ENCODE measurements at places on chromosomes 5 and 9.

- peaks cover 10% of the 10 kb centered on the region for H3K27me3 ChIP-seq
- H3K36me3 ChIP-seq: peaks cover 27% of the 10 kb centered on the region
- peaks cover 16% of the 10 kb centered on the region for H3K4me1 ChIP-seq
- no peak overlapping the region for H3K4me3 ChIP-seq
- DNase-seq: no peak
Observed at GRCh38 chr5:138471052-138471361, 5.7 kb downstream of the EGR1 start.

DNA sequence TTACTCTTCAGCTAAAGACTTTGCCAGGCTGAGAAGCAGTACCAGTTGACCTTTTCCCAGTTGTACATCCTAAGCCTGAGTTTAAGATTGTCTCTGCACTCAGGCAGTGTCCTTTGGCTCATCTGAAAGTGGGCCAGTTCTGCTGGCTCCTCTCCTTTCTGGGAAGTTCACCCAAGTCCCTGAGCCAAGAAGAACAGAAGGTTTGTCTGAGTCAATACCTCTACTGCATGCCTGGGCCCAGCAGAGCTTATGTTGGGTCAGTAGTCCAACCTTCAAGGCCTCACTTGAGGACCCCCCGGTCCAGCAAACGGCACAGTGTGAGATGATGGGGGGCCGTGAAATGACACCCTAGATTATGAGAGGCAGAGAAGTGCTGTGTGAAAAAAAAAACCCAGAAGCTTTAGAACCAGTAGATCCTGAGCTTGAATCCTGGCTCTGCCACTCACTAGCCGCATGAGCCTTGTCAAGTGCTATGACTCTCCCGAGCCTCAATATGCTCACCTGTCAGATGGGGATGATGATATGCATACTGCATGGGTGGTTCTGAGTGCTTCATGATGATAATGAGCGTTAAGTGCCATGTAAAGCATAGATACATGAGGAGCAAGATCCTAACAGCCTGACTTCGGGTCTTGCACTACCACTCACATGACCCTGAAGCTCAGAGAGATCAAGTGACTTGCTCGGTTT, 156.0 kb downstream of the MACROH2A1 start:
- H3K36me3 ChIP-seq: no peaks in the 10 kb centered on the region
- no peaks in the 10 kb centered on the region for H3K4me1 ChIP-seq
- H3K4me3 ChIP-seq: no peak overlapping the region
- DNase-seq: no peak

DNA sequence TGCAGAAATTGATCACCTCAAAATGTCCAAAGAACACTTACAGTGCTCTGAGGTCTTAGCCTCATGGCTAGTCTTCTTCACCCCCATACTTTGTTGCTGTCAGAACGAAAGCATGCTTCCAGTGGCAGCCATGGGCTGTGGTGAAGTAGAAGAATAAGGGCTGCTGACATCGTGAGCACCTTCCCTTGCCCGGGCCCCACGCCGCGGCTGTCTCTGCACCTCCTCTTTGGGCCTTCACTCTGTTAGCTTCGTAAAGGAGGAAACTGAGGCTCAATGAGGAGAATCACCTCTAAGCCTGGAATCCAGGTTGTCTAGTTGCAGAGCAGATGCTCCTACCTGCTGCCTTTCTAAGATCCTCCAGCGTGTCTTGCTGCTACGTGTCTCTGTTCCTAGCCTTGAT, 139.5 kb upstream of the SLC28A3 start:
- no peaks in the 10 kb centered on the region for H3K27me3 ChIP-seq
- DNase-seq: no peak
- H3K4me1 ChIP-seq: no peaks in the 10 kb centered on the region
- no peak overlapping the region for H3K4me3 ChIP-seq

DNA sequence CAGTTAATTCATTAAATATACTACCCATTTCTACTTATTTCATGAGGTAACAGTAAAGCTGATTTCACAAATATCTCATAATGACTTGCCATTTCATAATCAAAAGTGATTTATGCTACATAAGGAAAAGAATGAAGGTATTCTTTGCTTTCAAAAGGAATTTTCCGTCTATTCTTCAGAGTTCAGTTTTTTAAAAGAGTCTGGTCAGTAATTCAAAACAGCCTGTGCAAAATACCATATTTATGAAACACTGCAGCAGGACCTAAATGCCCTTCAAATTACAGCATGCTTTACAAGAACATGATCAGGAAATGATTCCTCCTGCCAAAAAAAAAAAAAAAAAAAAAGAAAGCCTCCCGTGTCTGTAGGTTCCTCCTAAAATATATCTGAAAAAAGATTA, 154.7 kb downstream of the KIAA0825 start:
- H3K27ac ChIP-seq: no peak overlapping the region
- H3K4me1 ChIP-seq: no peaks in the 10 kb centered on the region
- no peak overlapping the region for H3K4me3 ChIP-seq
- H3K36me3 ChIP-seq: no peaks in the 10 kb centered on the region
- H3K27me3 ChIP-seq: no peaks in the 10 kb centered on the region

- no peak overlapping the region for H3K27ac ChIP-seq
- peaks cover 34% of the 10 kb centered on the region for H3K27me3 ChIP-seq
- no peak overlapping the region for H3K4me3 ChIP-seq
Observed at GRCh38 chr5:5584751-5585150, 162.3 kb downstream of the ICE1 start.

- H3K27me3 ChIP-seq: no peaks in the 10 kb centered on the region
- H3K36me3 ChIP-seq: no peaks in the 10 kb centered on the region
- no peak overlapping the region for H3K27ac ChIP-seq
- H3K4me3 ChIP-seq: no peak overlapping the region
- no peaks in the 10 kb centered on the region for H3K4me1 ChIP-seq
Observed at GRCh38 chr9:82783045-82783444, 279.9 kb downstream of the RASEF start.

DNA sequence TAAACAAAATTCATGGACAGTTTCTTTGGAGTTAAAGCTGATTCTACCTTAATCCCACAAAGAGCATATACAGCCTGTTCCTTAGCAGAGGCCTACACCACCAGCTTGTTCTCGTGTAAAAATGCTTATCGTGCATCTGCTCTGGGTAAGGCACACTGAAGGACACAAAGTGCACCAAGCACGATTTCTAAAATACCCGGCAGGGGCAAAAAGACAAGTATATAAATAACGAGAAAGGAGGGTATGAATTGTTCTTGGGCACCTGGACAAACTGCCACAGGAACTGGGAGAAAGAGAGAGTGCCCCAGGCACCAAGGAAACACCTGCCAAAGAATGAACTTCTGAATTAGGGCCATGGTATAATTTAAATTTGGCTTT, 25.3 kb downstream of the NSUN2 start:
- no peak overlapping the region for H3K27ac ChIP-seq
- no peak for DNase-seq
- H3K4me3 ChIP-seq: no peak overlapping the region
- H3K27me3 ChIP-seq: no peaks in the 10 kb centered on the region
- H3K36me3 ChIP-seq: peaks cover 97% of the 10 kb centered on the region

GRCh38 chr9:128149001-128149701, at the start of gene LCN2:
TSS of gene LCN2 (plus strand) at chr9:128149453. CDS start at chr9:128149526, 73 bp downstream.
- peaks cover 4% of the 10 kb centered on the region for H3K4me1 ChIP-seq
- DNase-seq: no peak
- no peaks in the 10 kb centered on the region for H3K27me3 ChIP-seq
- no peaks in the 10 kb centered on the region for H3K36me3 ChIP-seq
- peak within 1 kb of the TSS; percentile 54 for H3K27ac ChIP-seq

GRCh38 chr9:19486803-19487202, 78.0 kb downstream of the ACER2 start:
- no peak for DNase-seq
- no peak overlapping the region for H3K27ac ChIP-seq
- no peaks in the 10 kb centered on the region for H3K36me3 ChIP-seq
- peaks cover 7% of the 10 kb centered on the region for H3K27me3 ChIP-seq

GRCh38 chr5:113380807-113381326, 53.9 kb downstream of the TSSK1B start:
- no peak overlapping the region for H3K27ac ChIP-seq
- H3K27me3 ChIP-seq: no peaks in the 10 kb centered on the region
- H3K4me1 ChIP-seq: peaks cover 18% of the 10 kb centered on the region
- H3K36me3 ChIP-seq: peaks cover 3% of the 10 kb centered on the region
- no peak for DNase-seq

DNA sequence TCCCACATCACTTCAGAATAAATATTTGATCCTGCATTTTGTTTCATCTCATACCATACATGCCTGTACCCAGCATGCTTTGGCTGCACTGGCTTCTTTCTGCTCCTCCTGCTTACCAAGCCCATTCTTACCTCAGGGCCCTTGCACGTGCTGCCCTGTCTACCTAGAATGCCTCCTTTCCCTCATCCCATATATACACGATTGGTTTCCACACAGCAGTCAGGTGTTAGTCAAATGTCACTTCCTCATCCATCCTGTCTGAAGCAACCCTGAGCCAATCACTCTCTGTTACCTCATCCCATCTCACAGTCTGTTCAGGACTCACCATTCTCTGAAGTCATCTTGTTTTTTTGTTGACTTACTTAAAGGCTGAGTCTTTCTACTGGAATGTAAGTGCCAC, 30.3 kb downstream of the CAST start:
- H3K4me3 ChIP-seq: no peak overlapping the region
- DNase-seq: no peak
- H3K27me3 ChIP-seq: no peaks in the 10 kb centered on the region
- peaks cover 28% of the 10 kb centered on the region for H3K36me3 ChIP-seq
- H3K27ac ChIP-seq: peak overlapping the region; percentile 61
- peaks cover 18% of the 10 kb centered on the region for H3K4me1 ChIP-seq

DNA sequence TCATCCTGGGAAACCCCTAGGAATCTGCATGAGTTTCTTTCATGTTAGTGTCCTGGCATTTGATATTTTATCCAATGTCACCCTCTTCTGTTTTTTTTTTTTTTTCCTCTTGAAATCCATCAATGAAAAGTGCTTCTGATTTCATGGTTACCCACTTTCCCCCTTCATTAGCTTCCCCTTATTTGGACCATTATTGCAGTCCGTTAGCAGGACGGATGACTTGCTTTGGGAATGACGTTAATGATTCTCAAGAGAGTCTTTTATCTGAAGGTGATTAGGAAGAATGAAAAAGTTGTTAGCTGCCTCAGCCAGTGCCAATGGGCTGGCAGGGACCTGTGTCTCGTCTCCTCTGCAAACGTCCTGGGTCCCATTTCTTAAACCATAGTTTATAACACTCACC, 134.7 kb downstream of the SEMA6A start:
- H3K27ac ChIP-seq: no peak overlapping the region
- no peaks in the 10 kb centered on the region for H3K36me3 ChIP-seq
- H3K4me1 ChIP-seq: no peaks in the 10 kb centered on the region

DNA sequence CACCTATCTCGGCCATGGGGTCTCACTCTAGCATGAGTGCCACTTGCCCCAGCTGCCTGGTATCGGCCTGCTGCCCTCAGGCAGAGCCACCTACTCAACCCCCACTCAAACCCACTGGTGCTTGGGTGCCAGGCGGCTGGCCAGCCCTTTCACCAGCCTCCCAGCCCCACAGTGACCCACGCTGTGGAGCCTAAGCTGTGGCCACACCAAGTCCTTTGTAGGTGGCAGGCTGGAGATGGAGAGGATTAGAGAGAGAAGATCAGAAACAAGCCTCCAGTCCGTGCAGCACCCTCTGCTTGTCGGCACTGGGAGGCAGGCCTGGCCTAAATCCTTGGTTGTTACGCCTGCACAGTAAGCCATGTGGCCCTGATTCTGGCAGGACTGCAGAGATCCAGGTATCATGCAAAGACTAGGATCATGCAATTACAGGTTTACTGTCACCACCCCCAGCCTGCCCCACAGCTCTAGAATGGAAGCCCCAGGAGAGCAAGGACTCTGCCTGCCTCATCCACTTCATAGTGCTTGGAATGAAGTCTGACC, 171.7 kb downstream of the COL23A1 start:
- peaks cover 3% of the 10 kb centered on the region for H3K36me3 ChIP-seq
- no peaks in the 10 kb centered on the region for H3K4me1 ChIP-seq
- DNase-seq: no peak
- peaks cover 67% of the 10 kb centered on the region for H3K27me3 ChIP-seq
- H3K4me3 ChIP-seq: no peak overlapping the region

GRCh38 chr9:107989099-107989498, 499.5 kb upstream of the KLF4 start:
- H3K36me3 ChIP-seq: peaks cover 3% of the 10 kb centered on the region
- H3K27me3 ChIP-seq: no peaks in the 10 kb centered on the region
- H3K4me1 ChIP-seq: no peaks in the 10 kb centered on the region
- H3K4me3 ChIP-seq: no peak overlapping the region
- no peak for DNase-seq

DNA sequence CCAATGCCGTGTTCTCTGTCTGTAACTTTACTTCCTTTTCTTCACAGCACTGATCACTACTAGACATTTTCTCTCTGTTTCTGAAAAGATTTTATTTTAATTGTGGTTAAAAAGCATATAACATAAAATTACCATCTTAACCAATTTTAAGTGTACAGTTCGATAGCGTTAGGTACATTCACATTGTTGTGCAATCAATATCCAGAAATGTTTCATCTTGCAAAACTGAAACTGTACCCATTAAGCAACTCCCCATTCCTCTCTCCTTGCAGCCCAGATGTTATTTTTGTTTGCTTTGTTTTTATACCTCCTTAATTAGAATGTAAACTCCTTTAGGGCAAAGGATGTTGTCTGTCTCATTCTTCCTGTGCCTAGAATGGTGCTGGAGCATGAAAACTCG, 47.5 kb downstream of the COL27A1 start:
- H3K4me3 ChIP-seq: no peak overlapping the region
- no peaks in the 10 kb centered on the region for H3K4me1 ChIP-seq
- no peaks in the 10 kb centered on the region for H3K36me3 ChIP-seq
- DNase-seq: no peak

DNA sequence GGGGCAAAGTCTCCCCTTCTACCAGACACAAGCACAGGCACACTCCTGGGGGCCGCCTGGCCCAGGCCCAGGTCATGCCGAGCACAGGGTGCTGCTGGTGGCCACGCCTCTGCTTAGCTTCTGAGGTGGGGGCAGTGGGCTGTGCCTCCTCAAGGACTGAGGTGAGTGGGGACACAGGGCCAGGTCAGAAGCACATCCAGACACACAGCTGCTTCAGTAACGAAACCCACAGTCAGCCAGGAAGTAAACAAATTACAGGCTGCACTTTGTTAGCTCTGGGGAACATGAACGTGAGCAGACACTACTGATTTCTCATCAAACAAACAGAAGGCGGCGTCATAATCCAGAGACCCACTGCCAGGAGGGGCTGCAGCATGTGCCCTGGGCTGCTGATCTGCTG, 192.4 kb downstream of the HSPA4 start:
- H3K27ac ChIP-seq: no peak overlapping the region
- no peak overlapping the region for H3K4me3 ChIP-seq
- H3K36me3 ChIP-seq: peaks cover 2% of the 10 kb centered on the region
- H3K4me1 ChIP-seq: no peaks in the 10 kb centered on the region
